ENCODE measurements at places on chromosomes 5 and 9.

- DNase-seq = no peak
These were observed 18.7 kb upstream of the MARCHF6 start for GRCh38 chr5:10334831-10335230.

- no peak for DNase-seq
These were observed 26.5 kb upstream of the CLPTM1L start for GRCh38 chr5:1371218-1371971.

DNA sequence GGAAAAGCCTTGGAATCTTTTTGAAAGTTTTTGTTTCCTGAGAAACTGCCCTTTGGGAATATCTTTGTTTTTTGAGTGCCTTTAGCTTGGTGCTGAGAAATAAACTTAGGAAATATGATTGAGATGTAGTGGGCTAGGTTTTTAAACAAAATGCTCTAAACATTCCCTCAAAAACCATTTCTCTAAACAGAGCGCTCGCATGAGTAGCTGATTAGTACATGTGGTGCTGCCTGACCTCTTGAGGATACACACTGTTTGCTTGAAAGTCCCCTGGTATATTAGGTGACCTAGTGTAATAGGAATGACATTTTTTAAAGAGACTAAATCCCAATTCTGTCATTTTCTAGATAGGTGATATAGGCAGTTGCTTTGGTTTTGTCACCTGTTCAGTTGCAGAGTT lies 132.3 kb downstream of the ADAMTSL1 start:
- DNase-seq = no peak

DNA sequence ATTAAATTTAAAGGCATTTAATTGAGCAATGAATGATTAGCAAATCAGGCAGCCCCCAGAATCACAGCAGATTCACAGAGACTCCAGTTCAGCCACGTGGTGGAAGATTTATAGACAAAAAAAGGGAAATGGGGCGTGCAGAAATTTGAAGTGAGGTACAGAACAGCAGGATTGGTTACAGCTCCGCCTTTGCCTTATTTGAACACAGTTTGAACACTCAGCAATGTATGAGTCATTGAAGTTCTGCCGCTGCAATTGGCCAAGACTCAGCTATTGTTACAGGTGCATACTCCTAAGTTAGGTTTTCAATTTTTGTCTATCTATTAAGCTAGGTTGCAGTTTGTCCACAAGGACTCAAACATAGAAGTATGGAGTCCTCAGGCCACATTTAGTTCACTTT lies 157.7 kb upstream of the SLC12A2 start:
- no peak for DNase-seq

- no peak for DNase-seq
These were observed 23.8 kb downstream of the GOLPH3 start for GRCh38 chr5:32150366-32150765.

DNA sequence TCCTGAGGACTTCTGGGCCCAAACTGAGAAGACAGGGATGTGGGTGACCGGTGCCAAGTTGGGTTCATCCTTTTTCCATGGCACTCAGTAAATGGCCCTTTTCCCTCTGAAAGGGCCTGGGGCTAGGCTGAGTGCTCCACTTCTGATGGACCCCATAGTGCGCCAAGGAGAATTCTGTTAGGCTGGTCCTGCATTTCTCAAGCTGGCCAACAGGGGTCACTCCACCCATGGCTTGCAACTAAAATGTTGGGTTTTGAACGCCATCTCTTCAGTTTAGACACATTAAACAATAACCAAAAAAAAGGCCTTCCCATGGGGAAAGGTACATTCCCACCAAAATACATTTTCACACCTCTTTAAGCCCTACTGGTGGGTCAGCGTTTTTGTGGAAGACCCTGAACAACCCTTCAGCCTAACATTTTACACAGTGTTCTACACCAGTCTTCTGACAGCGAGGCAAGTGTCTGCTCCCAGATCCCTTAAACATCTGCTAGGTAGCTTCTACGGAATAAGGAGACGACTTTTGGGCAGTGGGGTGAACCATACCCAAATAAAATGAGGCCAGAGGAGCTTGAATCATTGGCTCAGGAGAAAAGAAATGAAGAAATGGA lies 27.3 kb downstream of the CNTFR start:
- no peak for DNase-seq

GRCh38 chr5:170310256-170310926 lies 12.8 kb upstream of the LCP2 start:
- no peak for DNase-seq

- no peak for DNase-seq
These were observed 35.3 kb upstream of the CDKN2AIPNL start for GRCh38 chr5:134446938-134447337.

- no peak for DNase-seq
These were observed 1.1 kb downstream of the PRKACG start for GRCh38 chr9:69012696-69013381.

- DNase-seq = no peak
These were observed 50.1 kb downstream of the TMEM167A start for GRCh38 chr5:83026930-83027687.

DNA sequence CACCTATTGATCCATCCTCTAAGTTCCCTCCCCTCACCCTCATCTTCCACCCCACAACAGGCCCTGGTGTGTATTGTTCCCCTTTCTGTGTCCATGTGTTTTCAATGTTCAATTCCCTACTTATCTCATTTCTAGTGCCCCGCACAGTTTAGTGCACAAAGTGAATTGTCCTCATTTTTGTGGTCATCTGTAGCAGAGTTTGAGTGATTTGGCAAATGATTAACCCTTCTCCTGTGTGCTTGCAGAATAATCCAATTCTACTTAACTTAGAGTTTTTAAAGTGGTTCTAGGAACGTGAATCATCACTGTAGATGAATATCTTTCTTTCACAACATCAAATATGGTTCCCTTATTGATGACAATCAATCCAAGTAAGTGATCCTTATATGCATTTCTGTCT lies 6.3 kb upstream of the HAPLN1 start:
- DNase-seq = no peak

GRCh38 chr5:178113841-178114324 lies 551 bp downstream of the N4BP3 start:
- DNase-seq = no peak

- DNase-seq = no peak
These were observed 7.5 kb upstream of the EGFLAM start for GRCh38 chr5:38250763-38251448.

GRCh38 chr5:165720901-165721300 lies 2215.5 kb downstream of the MAT2B start:
- DNase-seq = no peak

GRCh38 chr5:177514541-177514940 lies 2.2 kb downstream of the DDX41 start:
- DNase-seq = no peak

DNA sequence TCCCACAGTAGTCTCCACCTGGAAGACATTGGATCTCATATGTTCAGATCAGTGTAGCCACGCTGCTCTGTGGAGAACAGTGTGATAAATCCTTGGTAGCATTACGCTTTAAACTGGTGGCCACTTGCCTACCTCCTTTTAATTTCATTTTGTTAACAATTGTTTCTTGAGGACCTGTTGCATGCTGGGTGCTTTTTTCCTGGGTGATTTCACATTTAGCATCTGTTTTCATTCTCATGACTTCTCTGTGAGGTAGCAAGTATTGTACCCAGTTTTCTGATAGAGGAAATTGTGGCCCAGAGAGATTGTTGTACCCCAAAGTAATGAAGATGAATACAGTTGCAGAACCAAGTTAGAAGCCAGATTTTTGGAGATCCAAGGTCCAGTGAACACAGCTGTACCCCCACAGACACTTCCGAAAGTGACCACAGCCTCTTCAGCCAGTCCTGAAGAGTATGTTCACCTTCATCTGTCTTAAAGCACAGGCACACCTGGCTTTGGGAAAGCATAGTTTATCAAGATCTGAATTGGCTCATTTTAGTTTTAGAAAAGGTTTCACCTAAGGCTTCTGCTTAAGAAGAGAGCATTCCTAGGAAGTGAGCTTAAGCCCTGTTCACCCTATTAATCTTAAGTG lies 75.2 kb downstream of the F2RL2 start:
- no peak for DNase-seq

- no peak for DNase-seq
These were observed 192.4 kb downstream of the SEMA6A start for GRCh38 chr5:116382032-116382873.

GRCh38 chr9:37667706-37668105 lies 17.0 kb downstream of the FRMPD1 start:
- no peak for DNase-seq

DNA sequence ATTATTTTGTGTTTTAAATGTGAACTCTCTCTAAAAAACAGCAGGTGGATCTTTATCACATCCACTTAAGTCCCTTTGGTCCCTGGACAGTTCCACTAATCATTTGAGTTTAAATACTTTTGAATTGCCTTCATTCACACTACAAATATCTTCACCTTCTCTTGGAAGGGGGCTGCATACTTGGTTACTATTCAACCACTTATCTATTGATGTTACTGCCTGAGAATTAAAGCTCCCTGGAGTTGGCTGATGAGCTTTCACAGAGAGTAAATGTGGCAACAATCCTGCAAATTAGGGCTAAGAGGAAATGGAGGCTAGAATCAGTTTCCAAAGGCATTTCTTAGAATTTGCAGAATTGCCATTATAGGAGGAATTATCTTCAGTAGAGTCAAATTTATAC lies 180.4 kb downstream of the ST8SIA4 start:
- DNase-seq = no peak

GRCh38 chr5:72057816-72058215 lies 49.5 kb upstream of the MAP1B start:
- DNase-seq = no peak

DNA sequence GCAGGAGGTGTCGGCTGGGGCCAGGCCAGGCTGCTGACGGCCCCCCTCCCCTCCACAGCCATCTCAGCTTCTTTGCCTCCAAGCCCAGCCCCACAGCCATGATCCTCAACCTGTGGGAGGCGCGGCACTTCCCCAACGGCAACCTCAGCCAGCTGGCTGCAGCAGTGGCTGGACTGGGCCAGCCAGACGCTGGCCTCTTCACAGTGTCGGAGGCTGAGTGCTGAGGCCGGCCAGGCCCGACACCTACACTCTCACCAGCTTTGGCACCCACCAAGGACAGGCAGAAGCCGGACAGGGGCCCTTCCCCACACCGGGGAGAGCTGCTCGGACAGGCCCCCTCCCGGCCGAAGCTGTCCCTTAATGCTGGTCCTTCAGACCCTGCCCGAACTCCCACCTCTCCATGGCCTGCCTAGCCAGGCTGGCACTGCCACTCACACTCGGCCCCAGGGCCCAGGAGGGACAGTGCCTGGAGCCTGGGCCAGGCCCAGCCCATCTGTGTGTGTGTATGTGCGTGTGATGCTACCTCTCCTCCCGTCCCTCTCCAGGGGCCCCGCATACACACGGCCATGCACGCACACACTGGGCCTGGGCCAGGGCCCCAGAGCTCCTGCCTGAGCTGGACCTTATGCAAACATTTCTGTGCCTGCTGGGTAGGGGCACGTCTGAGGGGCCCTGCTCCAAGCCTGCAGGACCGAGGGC lies 19.3 kb downstream of the HK3 start:
- DNase-seq = no peak

DNA sequence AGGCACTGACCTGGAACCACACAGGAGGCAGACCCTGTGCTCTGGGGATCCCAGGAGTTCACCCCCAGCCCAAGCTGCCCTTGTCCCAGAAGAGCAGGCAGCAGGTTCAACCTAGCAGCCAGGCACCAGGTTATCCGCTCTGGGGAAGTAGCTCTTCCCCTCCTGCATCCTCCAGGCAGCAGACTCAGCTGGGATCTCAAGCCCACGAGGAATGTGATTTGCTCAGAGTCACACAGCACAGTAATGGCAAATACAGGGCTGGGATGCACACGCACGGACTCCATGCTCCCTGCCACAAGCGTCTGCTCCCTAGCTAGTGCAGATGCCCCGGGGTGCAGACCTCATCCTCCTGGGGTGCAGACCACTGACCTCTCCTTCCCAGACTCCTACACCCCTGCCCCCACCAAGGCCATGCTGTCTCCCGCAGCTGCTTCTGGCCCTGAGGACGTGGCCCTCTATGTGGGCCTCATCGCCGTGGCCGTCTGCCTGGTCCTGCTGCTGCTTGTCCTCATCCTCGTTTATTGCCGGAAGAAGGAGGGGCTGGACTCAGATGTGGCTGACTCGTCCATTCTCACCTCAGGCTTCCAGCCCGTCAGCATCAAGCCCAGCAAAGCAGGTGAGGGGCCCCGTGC lies 25.5 kb downstream of the HK3 start:
- DNase-seq = no peak

DNA sequence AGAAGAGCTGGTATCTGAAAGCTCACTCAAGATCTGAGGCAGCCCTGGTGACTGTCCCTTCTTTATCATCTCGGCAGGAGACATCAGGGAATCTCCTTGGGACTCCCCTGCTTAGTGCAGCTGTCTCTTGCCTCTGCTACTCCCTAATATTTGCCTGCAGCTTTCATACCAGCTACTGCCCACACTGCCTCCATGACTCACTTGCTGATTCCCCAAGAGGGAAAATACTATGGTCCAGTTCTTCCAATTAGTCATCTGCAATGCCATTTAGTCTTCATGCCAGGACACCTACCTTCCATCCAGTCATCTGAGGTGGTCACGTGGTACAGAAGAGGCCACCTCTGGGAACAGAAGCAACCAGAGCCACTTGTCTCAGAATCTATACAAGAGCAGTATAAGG lies 270.8 kb downstream of the NTRK2 start:
- no peak for DNase-seq

DNA sequence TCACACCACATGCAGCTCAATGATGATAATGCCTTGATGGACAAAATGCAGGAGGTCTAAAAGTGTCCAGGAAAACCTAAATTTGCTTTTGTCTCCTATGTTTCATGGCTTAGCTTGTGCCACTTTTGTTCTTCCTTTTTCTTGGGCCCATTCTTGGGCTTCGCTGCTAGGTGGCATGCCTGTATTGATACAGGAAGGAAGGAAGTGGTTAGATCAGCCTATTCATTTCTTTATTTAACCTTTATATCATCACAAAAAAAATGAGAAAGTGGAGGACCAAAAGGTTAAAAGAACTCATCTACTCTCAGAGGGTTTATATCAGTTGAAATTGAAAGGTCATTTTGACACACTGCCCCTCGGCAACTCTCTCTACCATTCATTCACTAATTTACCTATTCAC lies 260.2 kb downstream of the ARHGAP26 start:
- DNase-seq = no peak

DNA sequence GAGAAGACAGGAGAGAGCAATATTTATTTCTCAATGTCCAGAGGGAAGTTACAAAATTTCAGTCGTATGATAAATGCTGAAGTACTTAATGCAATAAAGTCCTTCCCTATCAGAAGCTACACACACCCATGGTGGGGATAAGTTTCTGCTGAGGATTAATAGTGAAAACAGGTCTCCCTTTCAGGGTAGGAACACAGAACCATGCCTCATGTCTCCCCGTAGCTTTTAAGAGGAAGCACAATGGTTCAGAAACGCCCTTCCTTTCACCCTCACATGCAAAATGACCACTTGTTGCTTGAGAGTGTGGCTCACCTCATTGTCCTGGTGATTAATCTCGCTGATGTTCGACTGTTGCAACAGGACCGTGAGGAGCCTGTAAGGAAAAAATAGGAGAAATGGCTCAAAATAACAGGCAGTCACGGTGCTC lies 73.6 kb downstream of the ANKRD55 start:
- DNase-seq = no peak

All from activated CD4-positive, alpha-beta T cell treated with anti-CD3 and anti-CD28 coated beads for 1 hour (primary cell).